B cell (primary cell): ENCODE measurements at places on chromosomes 3 and 15. TPM values are rescaled to one million over a fixed set of nuclear protein-coding genes. Genes with fewer than 3 reads are reported as not detected.

GOLGA8R gene
- polyA plus RNA-seq = 1.9 and 2.0 TPM in 2 replicates

- DNase-seq = no peak
Measured at GRCh38 chr15:57609805-57610529, 18.3 kb downstream of the MYZAP start.

SH2D7 gene
- not detected in 2 replicates for polyA plus RNA-seq

DNA sequence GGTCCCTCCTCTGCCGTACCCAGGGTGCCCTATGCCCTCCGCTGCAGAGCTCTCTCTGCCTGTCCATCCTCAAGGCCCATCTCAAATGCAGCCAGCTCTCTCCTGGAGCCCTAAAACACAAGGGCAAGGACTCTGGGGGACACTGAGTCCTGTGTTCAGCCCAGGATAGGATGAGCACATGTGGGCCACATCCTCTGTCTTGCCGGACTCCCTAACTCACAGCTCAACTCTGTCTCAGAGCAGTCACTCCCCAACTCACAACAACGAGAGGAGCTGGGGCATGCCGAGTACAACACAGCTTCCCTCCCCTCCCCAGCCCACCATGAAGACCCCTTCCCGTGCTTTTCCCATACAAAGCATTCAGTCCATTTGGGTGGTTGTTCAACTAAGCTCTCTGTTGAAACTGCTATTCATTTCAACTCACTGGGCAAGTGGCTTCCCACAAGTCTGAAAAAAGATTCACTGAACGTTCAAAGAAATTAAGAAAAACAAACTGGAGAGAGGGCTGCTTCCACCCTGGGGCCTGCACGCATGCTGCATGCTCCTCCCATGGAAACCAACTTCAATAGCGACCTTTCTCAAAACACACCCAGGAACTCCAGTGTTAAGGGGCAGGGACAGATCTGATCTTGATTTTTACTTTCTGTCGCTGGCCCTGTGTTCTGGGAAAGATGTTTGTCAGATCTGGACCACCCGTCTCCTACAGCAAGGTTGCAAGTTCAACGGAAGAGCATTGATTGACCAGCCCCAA, 124.3 kb upstream of the IGF1R start:
- DNase-seq = no peak

DNA sequence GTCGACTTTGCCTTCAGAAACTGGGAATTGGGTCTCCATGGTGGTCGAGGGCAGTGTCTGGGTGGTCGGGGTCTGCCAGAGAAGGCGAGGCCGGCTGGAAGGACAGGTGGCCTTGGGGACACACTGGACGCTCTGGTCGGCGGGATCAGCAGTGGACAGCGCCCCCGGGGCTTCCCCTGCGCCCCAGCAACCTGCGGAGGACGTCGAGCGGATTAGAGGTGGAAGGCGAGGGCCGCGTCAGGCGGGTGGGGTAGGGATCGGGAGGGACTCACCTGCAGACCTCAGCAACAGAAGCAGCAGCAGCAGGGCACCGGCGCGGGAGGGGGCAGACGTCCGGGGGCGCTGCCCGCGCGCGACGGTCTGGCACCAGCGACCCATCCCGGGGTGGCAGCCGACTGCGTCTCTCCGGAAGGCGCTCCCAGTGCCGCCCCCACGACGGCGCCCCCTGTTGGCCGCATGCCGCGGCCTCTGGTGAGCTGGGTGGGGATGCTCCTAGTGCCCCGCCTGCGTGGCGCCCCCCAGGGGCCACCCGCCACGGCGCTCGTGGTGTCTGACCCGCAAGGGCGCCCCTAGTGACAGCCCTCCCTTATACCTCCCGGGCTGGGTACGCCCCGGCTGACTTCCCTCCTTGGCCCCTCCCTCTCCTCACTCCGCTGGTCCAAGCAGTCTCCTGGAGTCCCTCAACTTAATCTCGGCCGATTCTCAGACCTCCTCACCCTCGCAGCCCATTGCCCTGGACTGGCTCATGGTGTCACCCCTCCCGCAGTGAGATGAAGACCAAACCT, at the start of gene PRSS50:
TSS of gene PRSS50 (minus strand) at position 423 of the 785 bp plus-strand sequence. CDS start at position 378, 45 bp downstream.
- DNase-seq = no peak

- peak; percentile 14 for DNase-seq
Measured at GRCh38 chr15:83983634-83984458, 251.7 kb upstream of the GOLGA6L4 start.

DNA sequence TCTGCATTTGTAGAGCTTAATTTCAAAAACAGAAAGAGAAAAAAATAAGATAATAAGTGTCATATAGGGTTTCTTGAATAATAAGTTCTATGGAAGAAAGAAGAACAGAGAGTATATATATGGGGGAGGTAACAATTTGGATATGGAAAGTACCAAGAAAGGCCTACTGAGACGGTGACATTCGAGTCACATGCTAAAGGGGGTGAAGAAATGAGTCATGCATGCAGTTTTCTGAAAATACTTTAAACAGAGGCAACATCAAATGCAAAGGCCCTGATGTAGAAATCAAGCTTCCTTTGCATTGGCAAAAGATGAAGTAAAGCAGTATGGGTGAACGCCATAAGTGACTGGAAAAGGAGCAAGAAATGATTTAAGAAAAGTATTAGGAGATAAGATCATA, 371.6 kb upstream of the ZNF385D start:
- no peak for DNase-seq

DNA sequence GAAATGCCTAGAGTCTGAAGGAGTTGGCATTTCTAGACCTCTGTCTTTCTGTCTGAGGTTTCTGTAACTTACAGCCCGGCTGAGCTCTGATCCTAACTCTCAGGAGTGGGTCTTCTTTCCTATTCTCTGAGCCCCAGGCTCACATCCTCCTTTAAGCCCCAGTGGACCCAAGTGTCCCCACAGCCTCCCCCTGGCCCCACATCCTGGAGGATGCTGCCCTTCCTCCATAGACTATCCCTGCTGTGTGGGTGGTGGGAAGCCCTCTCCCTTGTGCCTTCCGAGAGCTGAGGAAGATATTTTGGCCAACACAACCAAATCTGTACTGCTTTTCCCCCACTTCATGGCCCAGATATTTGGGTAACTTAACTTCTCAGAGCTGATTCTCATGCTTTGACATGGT, 151.3 kb downstream of the LRTM1 start:
- DNase-seq = no peak

DNA sequence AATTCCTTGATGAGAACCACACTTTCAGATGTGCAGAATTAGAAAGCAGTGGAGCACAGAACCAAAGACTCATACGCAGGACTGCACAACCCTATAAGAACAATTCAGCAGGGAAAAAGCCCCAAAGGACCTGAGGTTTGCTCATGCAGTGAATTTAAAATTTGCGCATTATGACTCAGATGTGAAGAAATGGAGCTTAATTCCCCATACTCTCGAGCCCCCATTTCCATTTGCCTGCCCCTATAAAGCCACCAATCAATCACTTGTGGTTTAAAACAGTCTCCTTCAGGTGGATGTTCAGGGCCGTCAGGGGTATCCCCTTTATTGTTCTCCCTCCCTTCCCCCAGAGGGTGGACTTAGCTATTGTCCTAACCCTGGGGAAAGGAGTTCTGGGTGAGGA, 221.2 kb downstream of the IGSF11 start:
- DNase-seq = no peak

DNA sequence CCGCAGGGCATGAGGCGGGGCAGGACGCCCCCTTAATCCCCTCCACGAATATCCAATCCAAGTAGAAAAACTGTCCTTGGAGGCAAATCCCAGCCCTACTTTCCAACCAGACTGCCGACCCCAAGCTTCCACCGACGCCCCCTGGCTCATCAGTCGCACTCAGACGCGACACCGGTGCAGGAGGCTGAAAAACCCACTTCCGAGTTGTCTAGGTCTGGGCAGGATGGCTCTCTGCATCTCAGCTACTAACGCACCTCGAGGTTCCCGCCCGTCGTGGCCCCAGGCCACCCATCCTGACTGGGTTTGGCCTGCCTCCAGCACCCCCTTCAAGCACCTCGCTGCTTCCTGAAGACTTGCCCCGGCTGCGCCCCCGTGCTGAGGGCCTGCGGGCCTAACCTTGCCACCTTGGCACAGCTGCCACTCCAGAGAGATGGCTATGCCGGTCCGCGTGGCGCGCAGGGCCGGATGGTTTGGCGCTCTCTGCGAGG, 15.5 kb downstream of the RGMA start:
- no peak for DNase-seq

ZBED2 gene
- 0.25 and 0.36 TPM in 2 replicates for polyA plus RNA-seq

GRCh38 chr3:19945534-19945933, 1.4 kb upstream of the RAB5A start:
- no peak for DNase-seq

ZNF660 gene
- polyA plus RNA-seq = 0.49 and 0.92 TPM in 2 replicates

- no peak for DNase-seq
Measured at GRCh38 chr15:29825227-29825626, 3.0 kb upstream of the TJP1 start.

CLDN16 gene
- not detected in 2 replicates for polyA plus RNA-seq

- no peak for DNase-seq
Measured at GRCh38 chr3:186949281-186949982, 19.1 kb downstream of the ST6GAL1 start.

- DNase-seq = no peak
Measured at GRCh38 chr3:118400886-118401285, 633.8 kb downstream of the IGSF11 start.

DNA sequence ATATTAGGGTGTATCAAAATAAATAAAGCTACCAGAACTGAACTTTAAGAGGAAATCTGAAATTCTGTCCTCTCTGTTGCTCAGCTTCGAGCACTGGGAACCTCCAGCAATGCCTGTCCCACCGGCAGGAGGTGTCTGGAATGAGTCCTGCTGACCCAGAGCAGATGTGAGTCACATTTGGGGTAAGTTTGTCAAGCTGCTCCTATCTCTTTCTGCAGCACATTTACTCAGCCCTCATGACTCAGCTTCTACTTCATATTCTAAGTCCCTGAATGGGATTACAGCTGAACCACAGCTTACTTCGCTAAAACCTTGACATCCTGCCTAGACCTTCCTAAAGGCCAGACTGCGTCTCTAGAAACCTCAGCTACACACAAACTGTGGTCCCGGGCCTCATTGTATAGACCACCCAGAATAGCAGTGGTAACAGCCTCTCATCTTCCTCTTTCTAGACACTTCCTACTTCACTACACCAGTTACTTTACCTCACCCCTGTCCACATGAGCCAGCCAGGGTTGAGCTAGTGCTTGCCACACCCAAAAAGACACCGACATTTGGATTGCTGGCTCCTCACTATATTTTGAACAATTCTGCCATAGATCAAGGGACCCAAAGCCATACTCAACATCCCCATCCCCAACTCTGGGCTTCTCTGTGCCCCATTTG, 109.6 kb upstream of the TMCO5A start:
- no peak for DNase-seq
